ENCODE measurements at places on chromosomes 6 and 20.

DNA sequence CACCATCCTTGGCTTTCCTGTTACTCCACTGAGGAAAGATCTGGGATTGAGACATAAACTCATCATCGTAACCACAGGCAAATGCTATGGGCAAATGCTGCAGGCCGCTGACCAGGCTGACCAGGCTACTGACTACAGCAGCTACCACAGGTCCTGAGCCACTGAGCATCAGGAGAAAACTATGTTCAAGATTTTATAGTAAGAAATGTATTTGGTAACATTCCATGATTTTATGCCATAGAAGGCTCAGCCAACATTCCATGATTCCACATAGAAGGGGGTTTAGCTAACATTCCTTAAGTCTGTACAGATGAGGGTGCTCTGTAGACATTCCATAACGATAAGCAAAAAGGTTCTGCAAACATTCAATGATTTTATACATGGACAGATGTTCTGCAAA lies 16.1 kb upstream of the B4GALT5 start:
- no peak for DNase-seq

DNA sequence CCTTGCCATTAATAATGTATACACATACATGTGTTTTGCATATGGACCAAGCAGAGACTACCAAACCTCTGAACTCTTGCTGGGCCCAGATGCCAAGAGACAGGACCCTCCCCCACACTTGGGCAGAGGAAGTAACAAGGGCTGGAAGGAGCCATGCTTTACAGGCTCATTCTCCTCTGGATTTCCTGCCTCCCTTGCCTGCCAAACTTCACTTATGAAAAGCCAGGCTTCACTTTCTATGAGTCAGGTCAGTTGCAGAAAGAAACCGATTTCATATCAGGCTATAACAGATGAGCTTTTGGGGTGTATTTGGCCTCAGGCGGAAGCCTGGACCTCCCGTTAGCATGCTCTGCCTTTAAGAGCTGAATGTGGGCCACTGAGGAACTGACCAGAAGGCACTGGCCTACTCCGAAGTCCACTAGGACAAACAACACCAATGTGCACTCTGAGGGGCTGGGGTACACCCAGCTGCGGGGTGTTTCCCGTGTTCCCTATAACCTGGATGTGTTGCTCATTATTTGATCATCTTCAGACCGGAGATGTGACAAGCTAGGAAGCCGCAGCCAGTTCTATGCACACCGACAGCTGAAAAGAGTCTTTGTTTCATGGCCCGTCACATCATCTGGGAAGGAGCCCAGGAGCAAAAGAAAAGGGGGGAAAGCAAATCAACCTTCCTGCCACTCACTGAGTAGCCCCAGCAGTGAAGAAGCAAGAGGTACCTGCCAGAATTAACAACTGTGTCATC lies 28.5 kb downstream of the HAO1 start:
- DNase-seq: no peak

DNA sequence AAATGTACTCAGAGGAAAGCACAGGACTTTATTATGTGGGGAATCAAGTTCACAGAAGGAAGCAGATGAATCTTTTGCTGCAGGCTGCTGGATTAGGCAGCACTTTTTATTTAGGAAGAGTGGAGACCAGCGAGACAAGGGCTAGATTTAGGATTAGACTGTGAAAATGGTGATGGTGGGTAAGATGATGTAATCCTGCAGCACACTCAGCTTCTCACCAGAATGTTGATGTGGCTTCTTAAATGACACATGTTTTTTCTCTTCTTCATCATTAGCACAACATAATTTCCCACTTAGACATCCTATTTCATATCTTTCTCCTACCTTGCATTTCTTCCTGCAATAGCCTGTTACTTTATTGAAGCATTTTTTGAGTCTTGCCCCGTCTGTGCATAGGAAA lies 1.8 kb downstream of the DEFB128 start:
- DNase-seq: no peak

DNA sequence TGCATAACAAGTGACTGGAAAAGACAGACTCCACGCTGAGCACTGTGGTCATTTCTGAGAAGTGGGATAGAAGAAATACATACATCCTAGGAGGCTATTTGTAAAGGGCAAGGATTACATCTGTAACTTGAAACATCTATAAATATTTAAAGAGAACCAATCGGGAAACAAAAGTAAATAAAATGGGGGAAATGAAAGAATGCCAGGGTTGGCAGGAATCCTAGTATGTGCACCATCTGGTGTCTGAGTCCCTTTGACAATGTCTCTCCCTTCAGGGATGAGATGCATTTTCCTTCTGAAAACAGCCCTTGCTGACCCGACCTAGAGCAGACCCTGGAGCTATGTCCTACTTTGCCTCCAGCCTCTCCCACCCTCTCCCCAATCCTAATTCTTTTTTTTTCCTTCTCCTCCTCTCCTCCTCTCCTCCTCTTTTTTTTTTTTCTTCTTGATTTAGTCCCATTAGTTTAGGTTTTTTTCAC lies 53.2 kb downstream of the VSTM2L start:
- DNase-seq: no peak

GRCh38 chr6:144873623-144874378 lies 588.7 kb downstream of the UTRN start:
- no peak for DNase-seq

DNA sequence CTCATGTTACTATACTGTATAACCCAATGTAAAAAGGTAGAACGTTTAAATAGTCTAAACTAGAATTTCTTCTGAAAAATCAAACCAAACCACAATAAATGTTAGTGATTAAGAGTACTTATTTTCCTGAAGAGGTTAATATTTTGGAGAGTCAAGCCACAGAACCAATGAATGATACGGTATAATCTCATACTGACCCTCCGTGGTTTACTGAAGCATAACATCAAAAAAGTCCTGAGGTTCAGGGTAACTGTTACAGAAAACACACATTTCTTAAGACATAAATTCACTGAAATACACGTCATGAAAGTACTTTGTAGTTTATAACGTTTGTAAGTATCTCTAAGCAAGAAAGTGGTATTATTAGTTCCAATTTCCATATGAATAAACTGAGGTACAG lies 28.9 kb downstream of the ESF1 start:
- DNase-seq: no peak

GRCh38 chr20:8250539-8251200 lies 118.6 kb downstream of the PLCB1 start:
- no peak for DNase-seq

GRCh38 chr20:13199279-13199678 lies 21.8 kb upstream of the ISM1 start:
- no peak for DNase-seq

DNA sequence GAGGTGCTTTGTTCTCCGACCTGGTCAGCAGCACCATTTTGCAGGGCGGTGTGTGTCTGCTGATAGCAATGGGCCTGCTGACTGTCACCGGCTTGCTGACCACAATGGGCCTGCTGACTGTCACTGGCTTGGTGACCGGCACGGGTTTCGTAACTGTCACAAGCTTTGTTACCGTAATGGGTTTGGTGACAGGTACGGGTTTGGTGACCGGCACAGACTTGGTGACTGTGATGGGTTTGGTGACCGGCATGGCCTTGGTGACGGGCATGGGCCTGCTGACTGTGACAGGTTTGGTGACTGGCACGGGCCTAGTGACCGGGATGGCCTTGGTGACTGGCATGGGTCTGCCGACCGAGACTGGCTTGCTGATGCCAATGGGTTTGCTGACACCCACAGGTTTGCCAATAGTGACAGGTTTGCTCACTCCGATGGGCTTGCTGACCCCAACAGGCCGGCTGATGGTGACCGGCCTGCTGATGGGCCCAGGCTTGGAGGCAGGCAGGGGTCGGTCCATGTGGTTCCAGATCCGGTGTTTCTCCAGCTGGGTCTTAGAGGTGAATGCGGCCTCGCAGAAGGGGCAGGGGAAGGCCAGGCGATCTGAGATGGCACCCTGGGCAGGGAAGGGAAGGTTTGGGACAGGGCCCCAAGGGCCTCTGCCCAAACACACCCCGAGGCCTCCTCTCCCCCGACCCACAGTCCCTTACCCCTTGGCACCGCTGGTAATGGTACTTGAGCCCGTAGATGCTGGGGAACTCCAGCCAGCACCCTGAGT lies 3.4 kb downstream of the ZNF512B start:
- no peak for DNase-seq

GRCh38 chr20:17681726-17682102 lies 328 bp downstream of the RRBP1 start:
- DNase-seq: no peak

DNA sequence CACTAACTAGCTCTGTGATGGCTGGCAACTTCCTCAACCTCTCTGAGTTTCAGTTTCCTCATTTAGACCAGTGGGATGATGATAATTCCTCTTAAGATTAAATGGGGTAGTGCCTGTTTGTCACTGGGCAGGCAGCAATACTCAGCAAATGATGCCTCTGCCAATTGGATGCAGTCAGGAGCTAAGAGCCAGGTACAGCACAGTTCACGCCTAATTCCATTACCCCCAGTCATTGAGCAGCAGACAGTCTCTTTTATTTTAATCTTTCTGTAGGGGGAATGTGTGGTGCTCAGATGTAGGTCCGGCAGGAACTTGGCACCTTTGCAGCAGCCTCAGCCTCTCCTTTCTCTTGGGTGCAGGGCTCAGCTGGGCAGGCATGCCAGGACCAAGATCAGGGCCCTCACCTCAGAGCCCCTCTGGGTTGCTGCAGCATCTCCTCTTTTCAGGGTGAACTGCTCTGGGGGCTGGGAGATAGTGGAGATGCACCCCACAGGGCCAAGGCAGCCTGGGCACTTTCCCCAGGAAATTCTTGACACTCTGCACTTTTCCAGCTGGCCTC lies 243.8 kb downstream of the LRFN2 start:
- DNase-seq: no peak

DNA sequence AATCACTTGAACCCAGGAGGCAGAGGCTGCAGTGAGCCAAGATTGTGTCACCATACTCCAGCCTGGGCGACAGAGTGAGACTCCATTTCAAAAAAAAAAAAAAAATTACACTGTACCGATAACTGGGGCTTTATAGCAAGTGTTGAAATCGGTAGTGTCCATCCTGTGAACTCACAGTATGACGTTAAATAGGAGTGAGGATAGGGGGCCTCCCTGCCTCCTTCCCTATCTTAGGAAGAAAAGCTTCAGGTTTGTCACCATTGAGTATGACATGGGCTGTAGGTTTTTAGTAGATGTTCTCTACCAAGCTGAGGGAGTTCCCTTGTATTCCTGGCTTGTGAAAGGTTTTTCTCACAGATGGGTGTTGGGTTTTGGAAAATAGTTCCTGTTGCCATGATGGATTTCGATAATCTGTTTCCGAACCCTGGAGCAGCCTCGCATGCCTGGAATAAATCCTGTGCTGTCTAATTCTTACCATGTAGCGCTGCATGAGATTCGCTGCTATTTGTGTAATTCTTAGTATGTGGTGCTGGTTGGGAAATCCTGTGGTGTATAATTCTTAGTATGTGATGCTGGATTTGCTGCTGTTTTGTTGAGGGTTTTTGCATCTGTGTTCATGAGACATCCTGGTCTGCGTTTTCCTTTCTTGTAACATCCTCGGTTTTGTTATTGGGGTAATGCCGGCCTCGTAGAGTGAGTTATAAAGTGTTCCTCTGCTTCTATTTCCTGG lies 23.6 kb downstream of the NTSR1 start:
- DNase-seq: no peak

DNA sequence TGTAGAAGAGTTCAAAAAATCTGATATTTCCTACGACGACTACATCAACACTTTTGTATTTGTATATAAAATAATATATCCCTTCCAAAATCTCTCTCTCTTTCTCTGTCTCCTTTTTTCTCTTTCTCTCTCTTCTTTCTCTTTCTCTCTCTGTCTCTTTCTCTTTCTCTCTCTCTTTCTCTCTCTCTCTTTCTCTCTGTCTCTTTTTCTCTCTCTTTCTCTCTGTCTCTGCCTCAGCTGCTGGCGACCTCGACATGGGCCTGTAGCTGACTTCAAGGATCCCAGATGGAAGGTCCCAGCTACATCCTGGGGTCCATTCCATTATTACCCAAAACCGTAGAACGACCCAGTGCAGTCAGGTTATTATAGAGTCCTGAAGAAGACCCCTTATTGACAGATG lies 90.0 kb downstream of the CD24 start:
- DNase-seq: no peak
